ENCODE measurements at places on chromosomes 2 and 18.
A peak's percentile ranks its signal among the peaks of the same experiment; 100 is the strongest.

DNA sequence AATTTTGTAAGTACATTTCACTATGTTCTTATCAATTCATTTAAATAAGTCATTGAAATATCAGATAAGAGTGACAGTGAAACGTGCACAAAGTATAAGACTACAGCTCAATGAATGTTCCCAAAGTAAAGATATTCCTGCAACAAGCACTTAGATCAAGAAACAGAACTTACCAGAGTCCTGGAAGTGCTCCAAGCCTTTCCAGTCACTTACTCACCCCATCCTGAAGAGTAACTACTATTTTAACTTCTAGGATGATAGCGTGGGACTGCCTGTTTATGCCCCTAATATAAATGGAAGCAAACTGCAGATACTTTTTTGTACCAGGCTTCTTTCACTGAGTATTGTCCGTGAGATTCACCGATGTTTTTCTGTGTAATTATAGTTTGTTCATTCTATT is 768.9 kb downstream of the SLC4A3 start:
- no peak for DNase-seq

- no peak for DNase-seq
Measured at GRCh38 chr2:159653962-159654361, 37.6 kb upstream of the BAZ2B start.

GRCh38 chr2:32965523-32966171 is 18.9 kb downstream of the LTBP1 start:
- no peak for DNase-seq

GRCh38 chr18:66900837-66901236 is 296.9 kb upstream of the CDH19 start:
- DNase-seq = no peak

DNA sequence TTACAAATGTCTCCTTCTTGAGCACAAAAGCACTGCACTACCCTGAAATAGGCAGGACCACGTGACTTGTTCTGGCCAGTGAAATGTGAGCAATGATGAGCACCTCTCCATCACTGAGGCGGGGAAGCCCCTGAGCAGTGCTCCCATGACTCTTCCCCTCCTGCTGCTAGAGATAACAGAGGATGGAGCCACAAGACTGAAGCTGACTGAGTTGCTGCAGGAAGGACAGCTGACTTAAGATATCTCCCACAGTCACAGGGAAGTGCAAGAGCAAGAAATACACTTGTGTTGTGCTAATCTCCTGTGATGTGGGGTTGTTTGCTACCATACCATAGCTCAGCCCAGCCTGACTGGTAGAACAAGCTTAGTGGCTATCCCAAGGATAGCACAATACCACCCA is 38.7 kb downstream of the STK39 start:
- DNase-seq = no peak

DNA sequence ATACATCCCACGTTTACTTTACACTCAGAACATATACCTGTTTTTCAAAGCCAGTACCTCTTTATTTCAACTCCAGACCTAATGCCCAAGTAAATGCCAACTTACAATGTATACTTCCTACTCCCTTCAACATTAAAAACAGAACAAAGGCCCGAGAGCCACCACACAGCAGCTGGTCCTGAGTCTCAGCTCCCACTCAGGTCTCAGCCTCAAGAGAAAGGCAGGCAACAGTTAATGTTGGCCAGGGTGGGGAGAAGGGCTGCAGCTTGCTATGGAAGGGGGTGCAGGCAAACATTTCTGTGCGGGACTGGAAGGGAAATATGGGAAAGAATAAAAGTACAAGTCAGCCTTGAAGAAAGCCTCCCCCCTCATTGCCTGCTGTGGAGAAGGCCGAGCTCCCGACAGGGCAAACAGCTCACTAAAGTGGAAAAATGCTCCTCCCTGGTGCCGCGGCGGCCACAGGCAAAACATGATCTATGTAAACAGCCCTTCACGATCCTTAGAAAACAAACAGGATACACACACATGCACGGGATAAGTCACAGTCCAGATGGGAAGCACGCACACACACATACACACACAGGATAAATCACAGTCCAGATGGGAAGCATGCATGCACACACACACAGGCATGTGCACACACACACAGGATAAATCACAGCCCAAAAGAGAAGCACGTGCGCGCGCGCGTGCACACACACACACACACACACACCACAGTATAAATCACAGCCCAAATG is 67.4 kb downstream of the ADNP2 start:
- DNase-seq = no peak

- no peak for DNase-seq
Measured at GRCh38 chr2:200185628-200186000, 120.9 kb upstream of the SPATS2L start.

GRCh38 chr18:22683196-22683676 is 249.9 kb upstream of the RBBP8 start:
- DNase-seq = peak; percentile 6

DNA sequence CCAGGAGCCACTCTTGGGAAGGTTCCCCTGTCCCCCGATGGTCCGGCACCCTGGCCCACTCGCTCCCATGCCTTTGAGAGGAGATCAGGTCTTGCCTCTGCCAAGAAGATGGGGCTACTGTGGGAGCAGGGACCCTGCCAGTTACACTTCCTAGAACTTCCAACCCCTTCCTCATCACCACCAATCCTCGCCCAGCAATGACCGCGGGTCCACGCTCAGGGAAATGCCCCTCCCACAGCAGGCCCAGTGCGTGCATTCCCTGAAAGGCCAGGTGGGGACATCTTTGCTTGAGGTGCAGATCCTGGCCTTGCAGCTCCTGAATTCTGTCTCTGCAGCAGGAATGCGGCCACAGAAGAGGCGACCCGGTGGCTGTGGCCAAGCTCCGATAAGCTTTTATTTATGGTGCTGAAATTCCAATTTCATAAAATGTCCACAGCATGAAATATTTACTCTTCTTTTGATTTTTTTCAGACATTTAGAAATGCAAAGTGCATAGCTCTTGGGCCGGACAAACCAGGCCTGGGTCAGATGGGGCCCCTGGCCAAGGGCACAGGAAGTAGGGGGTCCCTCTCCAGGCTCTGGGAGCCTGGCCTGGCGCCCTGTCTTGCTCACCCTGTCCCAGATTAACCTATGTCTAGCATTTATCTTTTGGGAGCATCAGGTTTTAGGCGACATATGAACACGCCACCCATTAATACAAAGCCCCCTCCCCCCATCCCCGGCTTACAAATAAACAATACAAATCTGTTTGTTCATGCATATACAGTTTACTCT is 29.8 kb downstream of the PXDN start:
- no peak for DNase-seq

- no peak for DNase-seq
Measured at GRCh38 chr2:74009577-74009976, 24.9 kb downstream of the TET3 start.

DNA sequence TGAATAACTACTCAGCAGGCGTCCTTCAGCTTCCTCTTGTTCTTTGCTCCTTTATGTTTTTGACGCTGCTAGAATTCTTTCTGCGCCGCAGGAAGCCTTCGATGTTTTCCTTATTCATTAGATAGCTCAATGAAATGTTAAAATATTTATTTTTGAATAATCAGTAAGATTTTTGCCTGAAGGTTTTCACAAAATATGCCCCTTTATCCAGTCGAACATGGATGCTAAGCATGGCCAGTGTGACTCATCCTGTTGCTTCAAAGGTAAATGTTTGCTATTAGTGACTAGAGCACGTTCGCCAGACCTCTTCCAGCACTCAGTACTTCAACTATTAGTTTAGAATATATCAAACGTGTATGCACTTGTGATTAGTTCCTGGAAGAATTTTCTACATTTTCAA is 7.6 kb upstream of the MEIS1 start:
- DNase-seq = no peak

- DNase-seq = peak; percentile 55
Measured at GRCh38 chr2:77518311-77518710, 3.9 kb downstream of the LRRTM4 start.

- DNase-seq = no peak
Measured at GRCh38 chr2:222213049-222213448, 85.7 kb downstream of the PAX3 start.

- no peak for DNase-seq
Measured at GRCh38 chr2:138023298-138023697, 59.0 kb downstream of the HNMT start.

- DNase-seq = no peak
Measured at GRCh38 chr18:36757081-36757480, 71.7 kb downstream of the TPGS2 start.

- no peak for DNase-seq
Measured at GRCh38 chr2:152005607-152006006, 93.2 kb downstream of the CACNB4 start.

DNA sequence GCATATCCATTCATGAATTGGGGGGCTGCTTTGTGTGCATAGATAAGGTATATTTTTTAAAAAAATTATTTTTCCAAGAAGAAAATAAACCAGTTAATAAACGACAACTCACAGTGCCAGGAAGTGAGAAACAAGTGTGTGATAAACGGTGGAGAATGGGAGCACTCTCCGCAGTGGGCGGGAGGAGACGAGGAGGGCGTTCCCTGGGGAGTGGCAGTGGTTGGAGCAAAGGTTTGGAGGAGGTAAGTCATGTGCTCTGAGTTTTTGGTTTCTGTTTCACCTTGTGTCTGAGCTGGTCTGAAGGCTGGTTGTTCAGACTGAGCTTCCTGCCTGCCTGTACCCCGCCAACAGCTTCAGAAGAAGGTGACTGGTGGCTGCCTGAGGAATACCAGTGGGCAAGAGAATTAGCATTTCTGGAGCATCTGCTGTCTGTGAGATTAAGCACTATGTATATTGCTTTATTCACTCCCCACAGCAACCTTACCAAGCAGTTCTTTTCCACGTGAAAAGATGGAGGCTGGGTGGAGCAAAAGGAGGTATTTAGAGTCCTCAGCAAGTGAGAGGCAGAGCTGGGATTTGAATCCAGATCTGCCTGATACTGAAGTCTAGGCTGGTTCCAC is 27.0 kb upstream of the CASP8 start:
- DNase-seq = peak; percentile 90

GRCh38 chr2:236284208-236284607 is 20.0 kb upstream of the ASB18 start:
- no peak for DNase-seq

- peak; percentile 60 for DNase-seq
Measured at GRCh38 chr2:20634507-20635112, 16.3 kb downstream of the HS1BP3 start.

GRCh38 chr2:119704670-119705120 is 25.7 kb downstream of the TMEM177 start:
- DNase-seq = no peak

GRCh38 chr2:83565626-83566025 is 893.5 kb downstream of the SUCLG1 start:
- no peak for DNase-seq
